ENCODE measurements at places on chromosomes 3 and 15.
A peak's percentile ranks its signal among the peaks of the same experiment; 100 is the strongest.

DNA sequence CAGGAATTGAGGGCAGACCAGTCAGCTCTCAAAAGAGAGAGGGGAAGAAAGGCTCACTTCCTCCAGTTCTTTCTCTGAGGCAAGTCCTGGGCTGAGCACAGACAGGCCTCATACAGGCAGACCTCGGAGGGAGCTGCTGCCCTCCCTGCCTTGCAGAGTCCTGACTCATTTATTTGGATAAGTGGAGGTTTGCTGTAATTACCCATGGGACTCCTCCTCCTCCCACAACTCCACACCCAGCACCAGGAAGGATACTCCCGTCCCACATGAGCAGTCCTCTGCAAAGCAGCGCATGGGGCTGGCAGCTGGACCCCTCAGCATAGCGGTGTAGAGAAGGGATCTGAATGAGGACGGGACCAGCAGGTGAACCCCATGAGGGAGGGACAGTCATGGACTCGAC lies 13.4 kb upstream of the SCN10A start:
- DNase-seq, result no peak

DNA sequence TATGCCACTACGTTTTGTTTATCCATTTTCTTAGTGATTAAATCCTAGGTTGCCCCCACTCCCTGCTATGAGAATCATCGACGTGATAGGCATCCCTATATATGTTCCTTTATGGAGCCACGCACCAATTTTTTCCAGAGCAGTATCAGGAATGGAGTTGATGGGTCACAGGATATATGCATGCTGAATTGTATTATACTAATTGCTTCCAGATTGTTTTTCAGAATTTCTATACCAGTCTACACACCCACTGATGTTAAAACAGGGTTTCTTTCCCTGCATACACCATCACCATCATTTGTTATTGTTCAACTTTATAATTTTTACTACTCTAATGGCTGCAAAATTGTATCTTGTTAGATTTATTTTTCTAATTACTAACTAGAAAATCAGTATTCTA lies 100.1 kb upstream of the MRPS22 start:
- DNase-seq, result no peak

DNA sequence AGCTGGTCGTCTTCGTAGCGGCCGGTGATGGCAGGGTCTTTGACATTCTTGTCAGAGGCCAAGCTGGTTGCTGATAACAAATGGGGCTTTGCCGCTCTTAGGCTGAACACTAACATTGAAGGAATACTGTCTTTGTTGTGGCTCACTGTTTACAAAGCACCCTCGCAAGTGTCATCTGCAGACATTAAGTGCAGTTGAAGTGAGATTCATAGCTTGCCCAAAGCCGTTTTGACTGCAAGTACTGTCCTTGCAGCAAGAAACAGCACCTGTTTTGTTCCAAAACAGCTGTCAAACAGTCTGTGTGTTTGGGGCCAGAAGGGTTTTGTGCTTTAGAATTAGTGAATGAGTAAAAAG lies 568 bp downstream of the SENP2 start:
- DNase-seq, result no peak

DNA sequence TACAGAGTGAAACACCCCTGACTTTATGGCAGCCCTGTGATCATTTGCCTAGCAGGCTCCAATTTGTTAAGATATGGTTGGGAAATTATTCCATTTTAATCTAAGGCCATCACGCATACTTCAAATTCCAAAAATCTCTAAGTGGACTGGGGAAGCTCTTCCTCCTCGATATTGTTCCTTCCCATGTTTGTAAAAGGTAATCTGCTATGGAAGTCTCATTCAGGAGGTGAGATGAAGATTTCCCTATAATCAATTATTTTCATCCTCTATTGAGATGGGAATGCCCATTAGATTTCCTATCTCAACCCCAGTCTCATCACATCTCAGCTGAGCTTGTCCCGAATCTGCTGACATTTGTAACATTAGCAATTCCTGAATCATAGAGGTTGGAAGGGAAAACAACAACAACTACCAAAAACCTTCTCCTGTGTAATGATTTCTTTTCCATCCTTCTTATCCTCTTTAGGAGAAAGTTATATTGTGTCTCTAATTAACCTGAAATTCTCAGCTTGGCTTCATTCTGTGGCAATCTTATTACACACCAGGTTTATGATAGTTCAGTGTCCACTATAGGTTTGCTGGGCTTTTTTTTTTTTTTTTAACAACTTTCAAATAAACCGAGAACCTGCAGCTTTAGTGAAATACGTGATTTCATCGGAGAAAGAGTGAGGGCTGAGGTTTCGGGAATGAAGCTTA lies 2.2 kb upstream of the NR2F2 start:
- DNase-seq, result no peak

- no peak for DNase-seq
These were observed 30.1 kb upstream of the NANOGP8 start for GRCh38 chr15:35115155-35115725.

- DNase-seq, result no peak
These were observed 2.3 kb upstream of the TNFAIP8L3 start for GRCh38 chr15:51096976-51097375.

- DNase-seq, result peak; percentile 74
These were observed 108.8 kb upstream of the UMPS start for GRCh38 chr3:124621498-124621897.

GRCh38 chr15:37903919-37904625 lies 30.4 kb upstream of the TMCO5A start:
- no peak for DNase-seq

DNA sequence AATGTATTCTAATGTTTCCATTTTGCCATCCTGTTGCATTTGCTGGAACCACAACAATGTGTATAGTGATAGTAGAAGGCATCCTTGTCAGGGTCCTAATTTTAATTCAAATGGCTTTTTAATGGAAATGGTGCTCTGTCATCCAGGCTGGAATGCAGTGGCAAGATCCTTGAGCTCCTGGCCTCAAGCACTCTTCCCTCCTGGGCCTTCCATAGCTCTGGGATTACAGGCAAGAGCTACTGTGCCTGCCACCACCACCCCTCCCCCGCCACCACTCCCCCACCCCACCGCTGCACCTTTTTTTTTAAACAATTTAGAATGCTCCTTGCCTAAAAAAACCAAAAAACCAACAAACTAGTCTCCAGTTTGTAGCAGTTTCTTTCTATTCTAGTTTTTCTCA lies 15.2 kb upstream of the IQCF6 start:
- no peak for DNase-seq

DNA sequence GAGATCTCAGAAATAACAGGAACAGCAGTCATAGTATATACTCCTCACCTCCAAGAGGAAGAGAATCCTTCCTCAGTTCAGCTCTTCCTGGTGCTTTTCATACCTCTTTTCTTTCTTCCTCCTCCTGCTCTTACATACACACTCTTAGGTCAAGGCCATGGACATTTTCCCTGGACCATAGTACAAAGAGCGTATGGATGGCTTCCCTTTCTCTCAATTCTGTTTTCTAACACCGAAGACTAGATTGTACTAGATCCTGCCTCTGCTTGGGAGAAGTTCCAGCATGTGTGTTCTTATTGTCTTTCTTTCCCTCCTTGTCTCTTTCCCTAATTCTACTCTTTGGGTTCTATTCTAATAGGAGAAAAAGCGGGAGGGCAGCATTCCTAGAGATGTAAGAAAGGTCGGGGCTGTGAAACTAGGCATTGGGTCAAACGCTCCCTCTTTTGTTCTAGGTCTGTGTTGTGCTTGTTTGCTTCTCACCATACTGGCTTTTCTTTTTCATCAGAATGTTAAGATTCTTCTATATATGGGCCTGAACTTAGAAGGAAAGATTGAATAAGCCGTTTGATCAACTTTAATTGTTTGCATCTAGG lies 77.4 kb downstream of the VPS8 start:
- DNase-seq, result no peak

DNA sequence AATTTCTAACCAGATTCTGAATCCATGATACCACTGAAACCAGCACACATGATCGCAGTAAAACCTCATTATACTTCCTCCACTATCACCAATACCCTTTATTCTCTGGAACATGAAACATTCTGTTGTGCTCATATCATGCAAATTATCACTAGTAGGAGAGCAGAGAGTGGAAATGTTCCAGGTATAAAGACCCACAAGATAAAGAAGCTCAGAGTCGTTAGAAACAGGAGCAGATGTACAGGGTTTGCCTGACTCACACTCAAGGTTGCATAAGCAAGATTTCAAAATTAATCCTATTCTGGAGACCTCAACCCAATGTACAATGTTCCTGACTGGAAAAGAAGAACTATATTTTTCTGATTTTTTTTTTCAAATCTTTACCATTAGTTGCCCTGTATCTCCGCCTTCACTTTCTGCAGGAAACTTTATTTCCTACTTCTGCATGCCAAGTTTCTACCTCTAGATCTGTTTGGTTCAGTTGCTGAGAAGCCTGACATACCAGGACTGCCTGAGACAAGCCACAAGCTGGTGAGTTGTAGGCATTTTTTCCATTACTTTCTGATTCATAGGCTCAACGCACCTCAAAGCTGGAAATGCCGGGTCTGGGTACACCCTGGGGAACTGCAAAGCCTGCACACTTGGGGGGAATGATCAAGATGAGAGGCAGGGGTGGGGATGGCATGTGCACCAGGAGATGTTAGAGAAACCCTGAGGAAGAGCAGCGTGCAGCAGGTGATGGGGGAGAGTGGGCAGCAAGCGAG lies at the start of gene CCR2:
Gene CCR2 (plus strand): TSS at position 465 of the 764 bp plus-strand sequence. CDS start 3,417 bp downstream, outside the sequence.
- no peak for DNase-seq

- no peak for DNase-seq
These were observed 223.6 kb upstream of the GAP43 start for GRCh38 chr3:115399750-115400149.

- DNase-seq, result no peak
These were observed 47.3 kb downstream of the AQP9 start for GRCh38 chr15:58185439-58185838.

GRCh38 chr15:42143356-42143755 lies 13.1 kb downstream of the PLA2G4F start:
- no peak for DNase-seq

GRCh38 chr15:80559320-80559693 lies 135.8 kb upstream of the ABHD17C start:
- DNase-seq, result no peak

DNA sequence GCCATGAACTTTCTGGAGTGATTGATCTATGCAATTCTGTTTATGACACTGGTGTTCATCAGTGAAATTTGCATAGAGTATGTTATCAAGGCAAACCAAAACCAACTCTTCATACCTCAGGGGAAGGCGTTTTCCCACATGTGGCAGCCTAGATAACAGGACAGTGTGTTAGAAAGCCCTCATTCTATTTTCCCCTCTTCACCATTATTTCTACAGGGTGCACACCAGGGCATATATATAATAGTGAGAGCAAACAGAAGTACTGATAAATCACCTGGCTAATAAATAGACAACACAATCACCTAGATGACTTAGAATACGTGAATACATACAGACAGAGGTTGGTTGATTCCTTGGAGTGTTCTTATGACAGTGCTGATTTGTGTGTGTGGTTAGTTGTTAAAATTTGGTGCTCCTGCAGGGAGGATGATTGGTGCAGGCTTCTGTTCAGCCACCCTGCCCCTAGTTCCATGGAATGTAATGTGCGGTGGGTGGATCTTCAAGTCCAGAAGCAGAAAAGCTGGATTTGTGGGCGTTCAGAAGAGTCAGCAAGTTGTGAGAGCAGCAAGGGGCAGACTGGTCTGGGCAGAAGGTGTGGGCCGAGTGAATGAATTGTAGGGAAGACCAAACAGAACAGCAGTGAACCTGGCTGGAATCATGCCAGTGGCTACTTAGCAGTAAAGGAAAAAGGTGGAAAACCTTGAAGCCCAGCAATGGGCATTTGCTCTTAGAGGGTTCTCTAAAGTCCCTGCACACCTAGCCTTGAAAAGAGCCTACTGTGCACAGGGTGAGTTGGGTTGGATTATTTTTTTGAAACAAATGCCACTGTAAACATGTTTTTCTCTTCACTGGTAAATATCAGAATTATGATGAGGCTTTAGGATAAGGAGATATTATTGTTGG lies 11.7 kb upstream of the RARRES1 start:
- peak; percentile 97 for DNase-seq

- DNase-seq, result no peak
These were observed 277.7 kb upstream of the ZNF717 start for GRCh38 chr3:76063019-76063418.

GRCh38 chr15:80379693-80380092 lies 24.5 kb upstream of the ARNT2 start:
- no peak for DNase-seq

- no peak for DNase-seq
These were observed 63.0 kb downstream of the ADAMTS17 start for GRCh38 chr15:100278596-100279380.

DNA sequence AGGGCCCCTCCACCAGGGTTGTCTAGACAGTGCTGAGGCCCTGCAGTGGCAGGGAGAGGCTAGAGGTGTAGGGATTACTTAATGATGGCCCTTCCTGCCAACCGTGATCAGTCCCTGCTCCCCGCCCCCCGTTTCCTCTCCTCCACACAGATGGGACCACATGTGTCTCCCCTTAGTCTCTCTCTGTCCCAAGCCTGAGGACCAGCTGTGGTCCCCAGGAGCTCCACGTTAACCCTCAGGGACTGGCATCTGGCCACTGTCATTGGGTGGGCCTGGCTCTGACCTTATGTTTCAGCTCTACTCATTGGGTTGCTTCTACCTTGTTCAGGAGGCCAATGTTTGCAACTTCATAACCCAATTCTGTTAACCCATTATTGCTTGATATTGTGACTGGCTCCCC lies 6.0 kb upstream of the ALPK3 start:
- DNase-seq, result no peak

Data from erythroblast (primary cell).